Colonic mucosa (tissue), 4 donors: ENCODE measurements at places on chromosomes 5 and 9. TPM values are rescaled to one million over a fixed set of nuclear protein-coding genes. Genes with fewer than 3 reads are reported as not detected.
A peak's percentile ranks its signal among the peaks of the same experiment; 100 is the strongest.

- no peak for DNase-seq
Measured at GRCh38 chr9:75390951-75391350, 302.6 kb downstream of the OSTF1 start.

DNA sequence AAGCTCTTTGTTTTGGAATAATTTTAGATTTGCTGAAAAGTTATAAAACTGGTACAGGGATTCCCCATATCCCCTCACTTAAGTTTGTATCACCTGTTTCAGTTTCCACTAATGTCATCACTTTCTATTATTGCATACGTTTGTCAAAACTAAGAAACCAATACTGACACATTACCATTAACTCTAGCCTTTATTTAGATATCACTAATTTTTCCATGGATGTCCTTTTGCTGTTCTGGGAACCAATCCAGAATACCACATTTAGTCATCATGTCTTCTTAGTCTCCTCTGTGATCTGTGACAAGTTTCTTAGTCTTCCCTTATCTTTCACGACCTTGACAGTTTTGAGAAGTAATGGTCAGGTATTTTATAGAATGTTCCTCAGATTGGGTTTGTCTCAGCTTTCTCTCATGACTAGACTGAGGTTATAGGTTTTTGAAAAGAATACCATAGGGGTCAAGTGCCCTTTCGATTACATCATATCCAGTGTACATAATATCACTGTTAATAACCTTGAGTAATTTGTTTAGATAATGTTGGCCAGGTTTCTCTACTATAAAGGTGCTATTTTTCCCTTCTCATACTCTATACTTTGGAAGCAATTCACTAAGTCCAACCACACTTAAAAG is 51.9 kb upstream of the NMUR2 start:
- DNase-seq, result no peak

GRCh38 chr9:4139196-4139595 is 160.7 kb downstream of the GLIS3 start:
- no peak for DNase-seq

DNA sequence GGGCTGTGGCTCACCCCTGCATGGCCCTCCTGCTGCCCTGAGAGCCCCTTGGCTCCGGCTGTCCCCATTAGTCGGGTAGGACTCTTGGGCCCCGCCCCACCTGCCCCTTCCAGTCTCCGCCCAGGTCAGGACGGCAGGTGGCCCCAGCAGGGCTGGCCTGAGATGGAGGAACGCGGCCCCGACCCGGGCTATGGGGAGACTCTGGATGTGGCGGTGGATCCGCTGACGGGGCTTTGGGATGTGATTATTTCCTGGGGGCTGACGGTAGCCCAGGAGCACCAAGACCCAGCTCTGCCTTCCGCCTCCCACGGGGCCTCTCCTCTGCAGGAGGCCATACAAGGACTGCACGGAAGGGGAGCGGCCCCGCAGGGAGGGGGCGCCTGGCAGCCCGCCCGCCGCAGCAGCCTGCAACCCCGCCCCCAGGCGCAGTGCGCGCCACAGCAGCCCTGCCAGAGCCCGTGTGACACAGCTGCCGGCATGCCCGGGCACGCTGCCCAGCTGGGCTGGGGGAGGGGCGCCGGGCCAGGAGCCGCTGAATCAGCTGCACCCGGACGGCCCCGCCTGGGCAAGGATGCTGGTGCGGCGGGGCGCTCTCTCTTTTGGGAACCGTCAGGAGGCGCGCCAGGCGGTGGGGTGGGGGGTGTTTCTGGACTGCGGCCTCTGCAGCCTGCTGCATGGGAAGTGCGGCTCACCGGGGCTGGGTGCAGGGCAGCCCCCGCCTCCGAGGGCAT is 9.2 kb downstream of the TMEM250 start:
- peak; percentile 93 for DNase-seq

- DNase-seq, result no peak
Measured at GRCh38 chr5:38500573-38501260, 55.7 kb downstream of the LIFR start.

DNA sequence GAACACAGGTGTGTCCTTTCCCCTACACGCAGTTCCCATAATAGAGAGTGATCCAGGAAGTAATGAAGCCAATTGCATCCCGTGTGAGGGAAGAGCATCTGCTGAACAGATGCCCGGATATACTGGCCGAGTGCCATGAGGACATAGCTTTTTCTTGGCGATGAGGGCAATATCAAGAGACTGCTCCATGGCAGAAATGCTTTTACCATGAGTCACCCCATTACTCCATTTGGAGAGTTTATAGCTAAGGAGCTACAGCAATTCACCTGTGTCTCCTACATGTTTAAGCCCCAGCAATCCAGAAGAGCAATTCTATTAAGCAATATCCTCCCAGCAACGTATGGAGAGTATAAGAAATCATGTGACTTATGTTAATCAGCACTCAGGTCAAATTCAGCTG is 222.0 kb upstream of the KLF4 start:
- DNase-seq, result peak; percentile 89

DNA sequence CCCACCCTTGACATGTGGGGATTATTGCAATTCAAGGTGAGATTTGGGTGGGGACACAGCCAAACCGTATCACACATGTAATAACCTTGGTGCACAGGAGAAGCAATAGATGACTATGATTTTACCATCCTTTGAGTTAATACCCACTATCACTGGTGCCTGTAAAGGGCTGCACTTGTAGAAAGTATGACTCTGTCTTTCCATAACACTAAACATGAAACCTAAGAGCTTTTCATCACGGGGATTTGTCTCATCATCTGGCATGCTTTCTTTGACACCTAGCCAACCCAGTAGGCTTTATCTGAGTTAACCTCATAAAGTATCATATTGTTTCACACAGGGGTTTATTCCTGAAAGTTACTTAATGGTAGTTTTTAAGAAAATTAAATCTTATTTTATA is 188.9 kb upstream of the TNC start:
- no peak for DNase-seq

DNA sequence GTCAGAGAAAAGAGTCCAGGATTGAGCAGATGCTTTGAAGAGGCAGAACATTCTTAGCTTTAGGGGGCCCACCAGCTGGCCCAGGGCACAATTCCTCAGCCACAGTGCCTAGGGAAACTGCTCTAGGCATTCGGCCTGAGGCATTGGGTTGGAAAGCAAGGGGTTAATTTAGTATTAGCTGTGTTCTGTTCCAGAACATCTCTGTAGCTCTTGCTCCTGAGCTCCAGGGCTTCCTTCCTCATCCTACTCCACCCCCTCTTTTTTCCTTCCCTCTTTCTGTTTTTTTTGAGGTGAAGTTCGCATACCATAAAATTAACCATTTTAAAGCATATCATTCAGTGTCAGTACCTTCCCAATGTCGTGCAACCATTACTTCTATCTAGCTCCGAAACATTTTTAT is 74.5 kb upstream of the PANK3 start:
- DNase-seq, result no peak

- DNase-seq, result no peak
Measured at GRCh38 chr5:126858441-126858840, 81.5 kb downstream of the LMNB1 start.

GRCh38 chr9:129939431-129939830 is 103.6 kb downstream of the FNBP1 start:
- no peak for DNase-seq

- no peak for DNase-seq
Measured at GRCh38 chr9:105510024-105510423, 47.9 kb upstream of the FKTN start.

DNA sequence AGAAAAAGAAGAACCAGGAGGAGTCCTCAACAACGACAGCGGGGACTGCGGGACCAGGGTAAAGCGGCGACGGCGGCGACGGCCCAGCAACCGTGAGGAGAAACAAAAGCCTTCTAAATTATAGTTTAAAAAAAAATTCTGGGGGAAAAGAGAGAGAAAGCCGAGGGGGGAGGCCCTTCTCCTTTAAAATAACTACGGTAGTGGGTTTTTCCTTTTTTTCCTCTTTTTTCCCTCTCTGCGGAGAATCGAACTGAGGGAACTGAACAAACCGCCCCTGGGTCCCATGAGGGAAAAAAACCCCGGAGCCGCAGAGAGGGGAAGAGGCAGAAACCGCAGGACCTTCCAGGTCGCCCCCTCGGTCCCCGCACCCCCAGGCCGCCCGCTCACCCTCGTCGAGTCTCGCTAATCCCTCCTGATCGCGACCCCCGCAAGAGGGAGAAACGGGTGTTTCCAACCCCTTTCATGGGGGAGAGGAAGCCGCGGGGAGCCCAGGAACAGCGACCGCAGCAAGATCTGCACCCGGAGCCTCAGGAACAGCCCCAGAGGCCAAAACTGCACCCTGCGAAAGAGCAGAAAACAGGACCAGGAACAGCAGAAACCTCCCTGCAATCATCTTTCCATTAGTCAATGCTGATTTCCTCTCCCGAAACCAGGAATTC is 453 bp downstream of the CPEB4 start:
- peak; percentile 37 for DNase-seq

Gene NSMF
- 33.7 TPM for total RNA-seq

Gene FGF10
- total RNA-seq, result 0.27 TPM

Gene MARCOL
- not detected for total RNA-seq

Gene BTNL3
- total RNA-seq, result 38.0 TPM

Gene LPCAT1
- 17.1 TPM for total RNA-seq

Gene IGFBPL1
- total RNA-seq, result 1.3 TPM

Gene GABRA1
- total RNA-seq, result not detected
